ENCODE measurements at places on chromosomes 2 and 18. TPM values are rescaled to one million over a fixed set of nuclear protein-coding genes. Genes with fewer than 3 reads are reported as not detected.

Gene ZSWIM2
- total RNA-seq, result not detected

Gene GKN1
- total RNA-seq, result not detected

Gene TNFAIP6
- total RNA-seq, result 0.29 TPM

Gene ATP6V1B1
- not detected for total RNA-seq

Gene SCN7A
- total RNA-seq, result not detected

Gene RTP5
- 0.12 TPM for total RNA-seq

Gene AQP12A
- total RNA-seq, result not detected

Gene EN1
- total RNA-seq, result not detected

Gene ARHGAP25
- 324 TPM for total RNA-seq

Gene IL36RN
- not detected for total RNA-seq

Gene DSG1
- total RNA-seq, result not detected

Gene C2orf81
- total RNA-seq, result 5.5 TPM

Gene SLC4A3
- total RNA-seq, result not detected

Gene ANKRD29
- not detected for total RNA-seq

Gene CCDC178
- not detected for total RNA-seq

Gene GCA
- 31.3 TPM for total RNA-seq

Gene ITM2C
- total RNA-seq, result 117 TPM
